Caco-2 (cell line): ENCODE measurements at places on chromosomes 13 and 19. TPM values are rescaled to one million over a fixed set of nuclear protein-coding genes. Genes with fewer than 3 reads are reported as not detected.

The EPS8L1 gene
- total RNA-seq = 135 and 141 TPM in 2 replicates

The LRG1 gene
- total RNA-seq = 0.32 and 0.61 TPM in 2 replicates

The SETDB2 gene
- 14.7 and 15.5 TPM in 2 replicates for total RNA-seq

The CYP4F2 gene
- not detected in 2 replicates for total RNA-seq

The SHISA7 gene
- total RNA-seq = not detected in 2 replicates

The C1QTNF9 gene
- total RNA-seq = not detected in 2 replicates

The SEMA6B gene
- total RNA-seq = 0.39 and 0.44 TPM in 2 replicates

The CLDND2 gene
- 1.6 TPM in 1 of 2 replicates, not detected in the other for total RNA-seq

The ANGPTL8 gene
- not detected in 2 replicates for total RNA-seq

The ACP7 gene
- 0.45 and 0.46 TPM in 2 replicates for total RNA-seq

The RAB3D gene
- total RNA-seq = 28.0 and 35.2 TPM in 2 replicates

- no peak overlapping the region for H3K4me3 ChIP-seq
- H3K36me3 ChIP-seq = no peaks in the 10 kb centered on the region
- DNase-seq = no peak
- no peaks in the 10 kb centered on the region for H3K4me1 ChIP-seq
These were observed 88.7 kb upstream of the UBL3 start for GRCh38 chr13:29939158-29939557.

DNA sequence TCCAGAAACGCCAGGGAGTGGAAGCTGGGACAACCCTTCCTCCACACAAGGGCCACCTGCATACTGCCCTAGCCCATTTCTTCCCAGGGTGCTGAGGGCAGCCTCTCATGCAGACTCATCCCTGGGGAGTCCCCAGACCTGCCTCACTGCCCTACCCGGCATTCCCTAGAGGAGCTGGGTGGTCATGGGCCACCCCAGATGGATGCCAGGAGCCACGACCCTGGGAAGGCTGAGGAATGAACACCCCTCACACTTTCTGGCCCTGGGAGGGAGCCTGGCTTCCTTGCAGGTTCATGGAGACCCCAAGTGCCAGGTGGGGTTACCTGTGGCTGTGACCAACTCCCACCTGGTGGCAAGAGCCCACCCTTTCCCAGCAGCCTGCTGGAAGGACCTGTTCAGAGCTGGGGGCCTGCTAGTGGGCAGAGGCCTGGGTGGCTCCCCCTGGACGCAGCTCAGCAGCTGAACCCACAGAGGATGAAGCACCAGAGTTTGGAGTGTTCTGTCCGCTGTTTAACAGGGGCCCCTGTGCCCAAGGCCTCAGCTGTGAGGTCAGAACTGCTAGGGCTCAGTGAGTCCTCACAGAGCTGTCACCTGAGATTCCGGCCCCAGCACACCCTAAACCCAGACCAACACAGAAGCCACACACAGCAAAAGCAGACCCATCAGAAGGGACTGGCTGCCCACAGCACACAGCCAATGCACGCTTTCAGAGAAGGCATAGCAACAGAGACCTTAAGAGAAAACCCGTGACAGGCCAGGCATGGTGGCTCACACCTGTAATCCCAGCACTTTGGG, 6.6 kb downstream of the ACP4 start:
- no peak overlapping the region for H3K4me3 ChIP-seq
- no peak for DNase-seq
- peak overlapping the region; percentile 25 for H3K27ac ChIP-seq

DNA sequence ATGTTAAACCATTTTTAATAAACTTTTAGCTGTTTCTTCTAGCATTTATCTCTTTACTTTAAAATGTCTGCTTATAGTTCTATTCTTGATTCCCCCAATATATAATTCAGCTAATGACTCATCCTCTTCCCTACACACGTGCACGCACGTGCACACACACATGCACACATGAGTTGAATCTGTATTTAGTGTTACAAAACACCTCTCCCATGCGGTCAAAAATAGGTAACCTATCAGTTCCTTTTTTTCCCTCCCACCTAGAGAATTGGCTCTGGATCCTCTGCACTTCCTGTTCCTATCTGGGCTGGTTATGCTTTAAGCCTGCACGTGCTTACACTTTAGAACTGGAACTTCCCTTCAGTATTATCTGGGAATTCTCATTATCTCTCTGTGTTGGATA, 144.1 kb downstream of the PAN3 start:
- H3K4me1 ChIP-seq = no peaks in the 10 kb centered on the region
- no peaks in the 10 kb centered on the region for H3K27me3 ChIP-seq
- H3K36me3 ChIP-seq = no peaks in the 10 kb centered on the region
- H3K27ac ChIP-seq = no peak overlapping the region

DNA sequence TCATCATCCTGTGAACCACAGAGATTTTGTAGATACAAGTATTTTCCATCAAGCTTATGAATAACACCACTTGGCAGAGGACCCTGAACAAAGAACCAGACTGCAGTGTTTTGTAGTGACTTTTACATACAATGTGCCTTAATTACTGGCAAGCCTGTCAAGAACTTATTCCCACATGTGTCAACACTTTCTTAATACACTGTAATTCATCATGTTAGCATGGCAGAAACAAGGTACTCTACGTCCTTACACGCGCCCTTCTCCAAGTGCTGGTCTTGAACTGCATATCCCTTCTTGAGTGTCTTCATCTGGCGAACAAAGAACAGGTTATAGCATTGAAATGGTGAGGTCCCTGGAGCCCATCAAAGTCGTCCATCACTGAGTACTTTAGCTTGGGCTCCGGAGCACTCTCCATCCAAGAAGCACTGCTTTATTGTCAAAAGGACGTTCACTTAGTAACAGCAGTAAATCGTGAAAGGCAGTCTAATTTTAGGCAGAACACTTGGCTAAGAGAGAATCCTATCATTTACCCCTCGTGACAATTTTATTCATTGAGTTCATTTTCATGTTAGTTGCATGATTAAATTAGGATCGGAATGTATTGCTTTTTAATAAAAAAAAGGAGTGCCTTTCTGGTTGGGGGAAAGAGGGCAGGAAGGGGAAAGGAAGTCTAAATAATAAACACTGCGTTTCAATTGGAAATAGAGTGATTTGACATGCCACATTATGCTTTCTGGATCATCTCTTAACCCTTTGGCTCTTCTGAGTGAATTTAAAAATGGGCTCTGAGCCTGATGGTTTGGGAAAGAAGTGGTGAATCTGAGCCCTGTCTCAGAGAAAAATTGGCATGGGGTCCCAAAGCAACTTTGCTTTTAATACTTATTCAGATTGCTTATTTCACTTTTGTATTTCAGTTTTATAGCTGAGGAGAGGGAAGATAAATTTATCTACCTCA, 376.1 kb downstream of the DLEU7 start:
- H3K4me1 ChIP-seq = no peaks in the 10 kb centered on the region
- H3K4me3 ChIP-seq = no peak overlapping the region
- H3K36me3 ChIP-seq = no peaks in the 10 kb centered on the region
- H3K27me3 ChIP-seq = no peaks in the 10 kb centered on the region
- DNase-seq = no peak

- no peaks in the 10 kb centered on the region for H3K36me3 ChIP-seq
- no peak for DNase-seq
- H3K27ac ChIP-seq = no peak overlapping the region
- no peak overlapping the region for H3K4me3 ChIP-seq
- H3K4me1 ChIP-seq = peaks cover 69% of the 10 kb centered on the region
These were observed 130.5 kb downstream of the LMO7 start for GRCh38 chr13:75766636-75767035.

- no peak overlapping the region for H3K4me3 ChIP-seq
- H3K4me1 ChIP-seq = no peaks in the 10 kb centered on the region
- no peaks in the 10 kb centered on the region for H3K27me3 ChIP-seq
- DNase-seq = no peak
These were observed 399.0 kb downstream of the PCDH9 start for GRCh38 chr13:66830940-66831716.

- peak overlapping the region; percentile 91 for H3K27ac ChIP-seq
- peaks cover 9% of the 10 kb centered on the region for H3K4me1 ChIP-seq
- H3K4me3 ChIP-seq = no peak overlapping the region
- H3K27me3 ChIP-seq = no peaks in the 10 kb centered on the region
- H3K36me3 ChIP-seq = peaks cover 15% of the 10 kb centered on the region
These were observed 2.4 kb downstream of the TOMM40 start for GRCh38 chr19:44893332-44894051.

GRCh38 chr13:110433014-110433413, 125.9 kb downstream of the COL4A2 start:
- DNase-seq = no peak
- H3K4me1 ChIP-seq = peaks cover 5% of the 10 kb centered on the region; the same call in 1 of the 2 replicates
- H3K27me3 ChIP-seq = no peaks in the 10 kb centered on the region

DNA sequence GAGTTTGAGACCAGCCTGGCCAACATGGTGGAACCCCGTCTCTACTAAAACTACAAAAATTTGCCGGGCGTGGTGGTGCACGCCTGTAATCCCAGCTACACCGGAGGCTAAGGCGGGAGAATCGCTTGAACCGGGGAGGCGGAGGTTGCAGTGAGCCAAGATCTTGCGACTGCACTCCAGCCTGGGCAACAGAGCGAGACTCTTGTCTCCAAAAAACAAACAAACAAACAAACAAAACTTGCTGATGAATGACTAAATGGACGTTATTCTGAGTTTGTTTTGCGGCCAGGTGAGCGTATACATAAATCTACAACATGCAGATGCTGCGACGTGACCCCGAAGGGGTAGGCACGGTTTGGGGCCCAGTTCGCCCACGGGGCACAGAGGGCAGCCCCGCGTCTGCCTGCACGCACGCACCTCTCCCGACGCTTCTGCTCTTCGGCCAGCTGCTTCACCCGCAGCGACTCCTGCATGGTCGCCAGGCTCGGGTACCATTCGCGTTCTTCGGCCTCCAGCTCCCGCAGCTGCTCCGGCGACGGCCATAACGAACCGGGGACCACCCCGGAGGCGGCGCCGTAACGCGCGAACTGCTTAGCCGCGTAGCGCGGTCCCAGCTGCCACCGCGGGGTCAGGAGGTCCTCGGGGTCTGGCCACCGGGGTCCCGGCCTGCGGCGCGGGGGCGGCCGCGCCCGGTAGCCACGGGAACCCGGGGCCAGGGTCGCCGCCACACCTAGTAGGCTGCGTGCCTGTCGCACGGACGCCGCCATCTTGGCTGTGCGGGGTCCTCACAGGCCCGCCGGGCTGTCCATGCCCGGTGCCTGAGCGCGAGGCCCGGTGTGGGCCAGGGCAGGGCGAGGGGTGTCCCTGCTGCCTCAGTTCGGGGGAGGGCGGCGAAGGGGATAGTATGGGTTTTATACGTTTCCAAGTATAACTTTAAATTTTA, at the start of gene GADD45GIP1:
TSS of gene GADD45GIP1 (minus strand) at position 778 of the 943 bp plus-strand sequence. CDS start at position 767, 11 bp downstream.
- DNase-seq = peak; percentile 86
- H3K27ac ChIP-seq = peak within 1 kb of the TSS; percentile 85
- H3K36me3 ChIP-seq = peaks cover 2% of the 10 kb centered on the region; the same call in 1 of the 2 replicates
- no peaks in the 10 kb centered on the region for H3K27me3 ChIP-seq

GRCh38 chr19:1063909-1064660, 2.9 kb upstream of the ARHGAP45 start:
- DNase-seq = peak; percentile 83
- H3K36me3 ChIP-seq = no peaks in the 10 kb centered on the region
- H3K4me1 ChIP-seq = peaks cover 15% of the 10 kb centered on the region
- peak overlapping the region; percentile 61 for H3K4me3 ChIP-seq

GRCh38 chr19:30752201-30752600, 380.0 kb downstream of the ZNF536 start:
- no peaks in the 10 kb centered on the region for H3K4me1 ChIP-seq
- H3K36me3 ChIP-seq = no peaks in the 10 kb centered on the region
- H3K27ac ChIP-seq = no peak overlapping the region
- no peak for DNase-seq
- H3K4me3 ChIP-seq = no peak overlapping the region
- no peaks in the 10 kb centered on the region for H3K27me3 ChIP-seq

- no peak overlapping the region for H3K27ac ChIP-seq
- no peak overlapping the region for H3K4me3 ChIP-seq
- H3K36me3 ChIP-seq = peaks cover 1% of the 10 kb centered on the region
- H3K27me3 ChIP-seq = no peaks in the 10 kb centered on the region
- peaks cover 16% of the 10 kb centered on the region for H3K4me1 ChIP-seq
These were observed 61.4 kb downstream of the MICU2 start for GRCh38 chr13:21542563-21542962.

- H3K4me3 ChIP-seq = no peak overlapping the region
- no peaks in the 10 kb centered on the region for H3K36me3 ChIP-seq
- H3K27me3 ChIP-seq = no peaks in the 10 kb centered on the region
These were observed 31.2 kb downstream of the C13orf46 start for GRCh38 chr13:113942591-113943103.

- no peaks in the 10 kb centered on the region for H3K4me1 ChIP-seq
- no peak overlapping the region for H3K27ac ChIP-seq
- no peak for DNase-seq
- H3K27me3 ChIP-seq = no peaks in the 10 kb centered on the region
- H3K36me3 ChIP-seq = no peaks in the 10 kb centered on the region; the same call in 1 of the 2 replicates
These were observed 15.3 kb downstream of the METTL21C start for GRCh38 chr13:102679449-102680132.

- no peak overlapping the region for H3K4me3 ChIP-seq
- DNase-seq = no peak
- no peaks in the 10 kb centered on the region; the same call in 1 of the 2 replicates for H3K36me3 ChIP-seq
These were observed 67.6 kb downstream of the UBL3 start for GRCh38 chr13:29782798-29783197.

GRCh38 chr13:27476943-27477703, 26.8 kb upstream of the MTIF3 start:
- H3K27me3 ChIP-seq = no peaks in the 10 kb centered on the region
- peaks cover 9% of the 10 kb centered on the region for H3K4me1 ChIP-seq

DNA sequence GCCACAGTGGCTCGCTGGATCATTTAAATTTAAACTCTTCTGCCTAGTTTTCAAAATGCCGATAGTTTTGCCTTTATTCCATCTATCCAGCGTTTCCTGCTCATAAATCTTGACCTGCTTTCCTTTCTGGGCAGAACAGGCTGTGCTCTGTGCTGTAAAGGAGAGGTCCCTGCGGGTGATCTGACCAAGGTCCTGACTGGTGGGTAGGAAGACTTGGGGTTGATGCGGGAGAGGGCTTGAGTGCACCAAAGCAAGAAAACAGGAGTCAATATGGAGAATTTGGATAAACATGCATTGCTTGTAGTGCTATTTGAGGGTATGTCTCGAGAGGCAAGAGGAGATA, 533.6 kb downstream of the MYO16 start:
- no peak for DNase-seq
- no peaks in the 10 kb centered on the region for H3K36me3 ChIP-seq
- no peak overlapping the region for H3K4me3 ChIP-seq
- no peaks in the 10 kb centered on the region for H3K27me3 ChIP-seq
- no peak overlapping the region for H3K27ac ChIP-seq

- peaks cover 15% of the 10 kb centered on the region for H3K4me1 ChIP-seq
- no peak overlapping the region for H3K27ac ChIP-seq
- no peak overlapping the region for H3K4me3 ChIP-seq
- no peaks in the 10 kb centered on the region for H3K27me3 ChIP-seq
- H3K36me3 ChIP-seq = no peaks in the 10 kb centered on the region; the same call in 1 of the 2 replicates
These were observed 102.0 kb downstream of the MBNL2 start for GRCh38 chr13:97324115-97324514.

- H3K27me3 ChIP-seq = no peaks in the 10 kb centered on the region
- H3K4me3 ChIP-seq = peak within 1 kb of the TSS; percentile 78
- peak within 1 kb of the TSS; percentile 92 for H3K27ac ChIP-seq
These were observed at the start of gene NR2F6 for GRCh38 chr19:17245535-17245984. Gene NR2F6 (minus strand): TSS chr19:17245919. CDS start chr19:17245220, 699 bp downstream.

- DNase-seq = no peak
- no peaks in the 10 kb centered on the region for H3K27me3 ChIP-seq
- H3K4me1 ChIP-seq = peaks cover 9% of the 10 kb centered on the region
- H3K4me3 ChIP-seq = no peak overlapping the region
- no peak overlapping the region for H3K27ac ChIP-seq
These were observed 61.9 kb upstream of the ATP12A start for GRCh38 chr13:24618011-24618955.

- DNase-seq = no peak
- H3K36me3 ChIP-seq = no peaks in the 10 kb centered on the region
- no peaks in the 10 kb centered on the region for H3K27me3 ChIP-seq
- H3K4me1 ChIP-seq = no peaks in the 10 kb centered on the region
- H3K27ac ChIP-seq = no peak overlapping the region
- no peak overlapping the region for H3K4me3 ChIP-seq
These were observed 137.5 kb downstream of the CRYL1 start for GRCh38 chr13:20388184-20388583.
